ENCODE measurements at places on chromosomes 1 and 21. TPM values are rescaled to one million over a fixed set of nuclear protein-coding genes. Genes with fewer than 3 reads are reported as not detected.

Gene HAO2
- total RNA-seq = not detected

Gene ETNK2
- total RNA-seq = 1.4 TPM

DNA sequence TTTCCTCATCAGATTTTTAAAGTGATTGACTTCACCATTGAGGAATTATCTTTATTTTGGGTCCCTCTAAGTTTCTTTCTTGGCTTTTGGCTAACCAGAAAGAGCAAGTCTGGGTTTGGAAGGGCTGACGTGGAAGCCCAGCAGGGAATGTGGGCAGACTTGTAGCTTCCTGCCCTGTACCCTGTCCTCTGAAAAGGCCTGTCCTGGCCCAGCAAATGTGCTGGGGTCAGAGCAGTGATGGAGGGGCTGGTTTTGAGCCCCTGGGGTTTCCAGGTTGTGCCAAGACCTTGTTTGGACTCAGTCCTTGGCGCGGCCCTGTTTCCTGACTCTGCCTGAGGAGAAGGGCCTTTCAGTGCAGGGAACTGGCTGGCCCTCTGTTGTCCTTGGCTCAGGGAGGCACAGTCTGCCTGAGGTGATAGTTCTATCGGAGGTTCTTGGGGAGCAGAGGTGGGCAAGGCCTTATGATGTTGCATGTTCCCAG, 72.1 kb downstream of the UCK2 start:
- peaks cover 6% of the 10 kb centered on the region for H3K4me1 ChIP-seq
- no peak overlapping the region for H3K4me3 ChIP-seq
- no peak overlapping the region for H3K27ac ChIP-seq
- DNase-seq = no peak
- H3K27me3 ChIP-seq = no peaks in the 10 kb centered on the region

Gene LCE1F
- not detected for total RNA-seq

Gene RYR2
- total RNA-seq = 0.02 TPM

- H3K4me1 ChIP-seq = peaks cover 5% of the 10 kb centered on the region
- H3K27ac ChIP-seq = no peak overlapping the region
- no peak for DNase-seq
- no peak overlapping the region for H3K4me3 ChIP-seq
- H3K36me3 ChIP-seq = no peaks in the 10 kb centered on the region
These were observed 168.0 kb upstream of the NR5A2 start for GRCh38 chr1:199859491-199859933.

DNA sequence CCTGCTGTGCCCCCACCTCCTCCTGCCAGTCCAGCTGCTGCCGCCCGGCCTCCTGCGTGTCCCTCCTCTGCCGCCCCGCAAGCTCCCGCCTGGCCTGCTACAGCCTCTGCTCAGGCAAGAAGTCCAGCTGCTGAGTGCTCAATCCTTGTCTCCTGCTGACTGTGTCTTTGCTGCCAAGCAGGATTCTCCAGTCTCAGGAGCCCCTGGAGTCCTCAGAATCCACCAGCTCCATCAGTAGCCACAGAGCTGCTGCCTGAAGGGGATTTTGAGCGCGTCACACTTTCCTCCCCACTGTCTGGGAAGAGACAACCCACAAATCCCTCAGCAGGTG, 973 bp downstream of the KRTAP10-11 start:
- no peak overlapping the region for H3K27ac ChIP-seq
- DNase-seq = no peak
- no peaks in the 10 kb centered on the region for H3K27me3 ChIP-seq

Gene RCOR3
- 25.7 TPM for total RNA-seq

Gene COL9A2
- total RNA-seq = 4.3 TPM

Gene CA14
- not detected for total RNA-seq

GRCh38 chr1:53616511-53616910, 122.5 kb downstream of the GLIS1 start:
- H3K36me3 ChIP-seq = no peaks in the 10 kb centered on the region
- DNase-seq = no peak
- H3K4me3 ChIP-seq = no peak overlapping the region
- H3K27me3 ChIP-seq = no peaks in the 10 kb centered on the region

Gene LRRC7
- 0.29 TPM for total RNA-seq

DNA sequence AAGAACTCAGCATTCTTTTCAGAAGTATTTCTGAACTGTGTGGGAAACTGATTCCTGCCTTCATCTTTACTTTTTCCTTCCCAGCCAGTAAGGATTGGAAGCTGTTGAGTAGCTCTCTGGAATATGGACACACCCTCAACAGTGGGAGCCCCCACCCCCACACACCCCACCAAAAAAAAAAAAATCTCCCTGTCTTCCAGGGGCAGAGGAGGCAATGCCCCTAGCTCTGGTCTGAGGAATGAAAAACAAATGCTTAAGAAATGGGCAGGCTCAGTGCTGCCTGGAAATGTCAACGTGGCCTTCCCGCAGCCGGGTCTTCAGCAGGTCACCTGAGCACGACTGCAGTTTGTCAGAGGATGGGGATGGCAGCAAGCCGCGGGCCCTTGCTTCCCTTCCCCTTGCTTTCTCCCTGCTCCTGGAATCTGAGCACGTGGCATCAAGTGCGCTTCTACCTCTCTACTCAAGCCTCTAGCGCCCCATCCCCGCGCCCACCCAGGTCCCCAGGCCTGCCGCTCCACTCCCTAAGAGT, 479 bp downstream of the RGS16 start:
- H3K36me3 ChIP-seq = no peaks in the 10 kb centered on the region
- H3K4me3 ChIP-seq = no peak overlapping the region
- DNase-seq = peak; percentile 45
- H3K27ac ChIP-seq = no peak overlapping the region
- H3K27me3 ChIP-seq = peaks cover 24% of the 10 kb centered on the region
- H3K4me1 ChIP-seq = peaks cover 41% of the 10 kb centered on the region

- H3K27me3 ChIP-seq = no peaks in the 10 kb centered on the region
- DNase-seq = no peak
- H3K27ac ChIP-seq = no peak overlapping the region
These were observed 5.4 kb downstream of the PEA15 start for GRCh38 chr1:160210561-160210960.

GRCh38 chr1:55839221-55839620, 624.1 kb upstream of the USP24 start:
- H3K27me3 ChIP-seq = peaks cover 4% of the 10 kb centered on the region
- H3K27ac ChIP-seq = no peak overlapping the region
- H3K4me3 ChIP-seq = no peak overlapping the region
- no peak for DNase-seq
- H3K4me1 ChIP-seq = no peaks in the 10 kb centered on the region
- no peaks in the 10 kb centered on the region for H3K36me3 ChIP-seq

Measured in activated CD8-positive, alpha-beta T cell treated with anti-CD3 and anti-CD28 coated beads for 36 hours (primary cell).